Hair follicular keratinocyte (primary cell): ENCODE measurements at places on chromosomes 2 and 18. TPM values are rescaled to one million over a fixed set of nuclear protein-coding genes. Genes with fewer than 3 reads are reported as not detected.

The EFEMP1 gene
- 215 and 218 TPM in 2 replicates for total RNA-seq

The PLEK gene
- not detected in 2 replicates for total RNA-seq

The CCBE1 gene
- 9.2 and 9.8 TPM in 2 replicates for total RNA-seq

The NBAS gene
- 30.6 and 38.3 TPM in 2 replicates for total RNA-seq

The TUBA3E gene
- total RNA-seq, result not detected in 2 replicates
